ENCODE measurements at places on chromosomes 2 and 18.
A peak's percentile ranks its signal among the peaks of the same experiment; 100 is the strongest.

DNA sequence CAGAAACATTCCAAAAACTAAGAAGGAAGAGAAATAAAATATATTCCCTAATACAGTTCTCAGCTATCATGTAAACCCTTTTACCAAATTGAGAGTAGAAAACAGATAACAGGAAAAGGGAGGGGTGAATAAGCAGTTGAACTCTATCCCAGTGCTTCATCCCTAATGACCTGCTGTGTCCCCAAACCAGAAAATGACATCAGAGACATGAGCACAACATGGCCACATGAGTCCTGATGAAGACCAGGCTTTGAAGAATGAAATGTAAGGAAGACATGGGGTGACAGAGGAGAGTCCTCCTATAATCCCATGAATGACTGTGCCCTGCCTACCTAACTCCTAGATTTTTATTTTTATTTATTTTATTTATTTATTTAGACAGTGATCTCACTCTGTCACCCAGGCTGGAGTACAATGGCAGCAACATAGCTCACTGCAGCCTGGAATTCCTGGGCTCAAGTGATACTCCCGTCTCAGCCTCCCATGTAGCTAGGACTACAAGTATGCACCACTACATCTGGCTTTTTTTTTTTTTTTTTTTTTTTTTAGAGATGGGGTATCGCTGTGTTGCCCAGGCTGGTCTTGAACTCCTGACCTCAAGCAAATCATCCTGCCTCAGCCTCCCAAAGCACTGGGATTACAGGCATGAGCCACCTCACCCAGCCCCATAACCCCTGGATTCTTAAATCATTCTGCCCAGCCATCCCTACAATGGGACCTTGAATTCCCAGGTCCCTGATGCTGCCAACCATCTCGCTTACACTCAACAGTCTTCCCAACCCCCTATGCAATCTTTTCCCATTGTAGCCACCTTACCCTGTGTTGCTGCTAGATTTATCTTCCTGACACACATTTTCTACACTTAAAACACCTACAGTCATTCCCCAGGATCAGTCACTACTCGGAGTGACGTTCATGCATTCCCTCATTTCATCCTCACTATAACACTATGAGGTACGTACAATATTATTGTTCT lies 64.5 kb downstream of the ANKRD44 start:
- DNase-seq: no peak

- no peak for DNase-seq
Measured at GRCh38 chr18:48875942-48876511, 74.7 kb downstream of the SMAD7 start.

DNA sequence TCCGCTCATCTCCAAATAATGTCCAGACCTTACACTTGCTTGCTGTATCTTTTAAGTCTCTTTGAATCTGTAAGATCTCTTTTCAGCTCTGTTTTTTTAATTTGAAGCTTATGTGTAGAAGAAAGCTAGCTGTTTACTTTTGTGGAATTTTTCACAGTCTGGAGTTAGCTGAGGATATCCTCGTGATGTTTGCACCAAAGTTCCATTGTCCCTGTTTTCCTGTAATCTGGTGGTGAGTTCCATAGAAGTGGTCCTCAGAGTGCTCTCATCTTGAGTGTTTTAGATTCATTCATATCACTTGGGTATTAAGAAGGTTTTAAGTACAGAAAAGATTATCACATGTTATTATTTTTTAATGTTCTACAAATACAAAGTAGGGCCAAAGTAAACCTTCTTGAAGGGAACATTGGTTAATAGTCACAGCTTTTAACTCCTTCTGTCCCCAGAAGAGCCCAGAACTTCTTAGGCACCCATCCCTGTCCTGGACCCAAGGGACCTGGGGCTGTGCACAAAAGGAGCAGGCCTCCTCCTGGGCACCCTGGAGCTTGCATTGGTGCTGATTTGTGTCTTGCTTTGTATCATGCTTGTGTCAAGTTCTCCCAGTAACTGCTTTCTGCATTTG lies 15.0 kb downstream of the MLPH start:
- peak; percentile 56 for DNase-seq

- DNase-seq: no peak
Measured at GRCh38 chr2:221437056-221437455, 135.0 kb downstream of the EPHA4 start.

- no peak for DNase-seq
Measured at GRCh38 chr2:241982706-241983570, 113.4 kb downstream of the RTP5 start.

DNA sequence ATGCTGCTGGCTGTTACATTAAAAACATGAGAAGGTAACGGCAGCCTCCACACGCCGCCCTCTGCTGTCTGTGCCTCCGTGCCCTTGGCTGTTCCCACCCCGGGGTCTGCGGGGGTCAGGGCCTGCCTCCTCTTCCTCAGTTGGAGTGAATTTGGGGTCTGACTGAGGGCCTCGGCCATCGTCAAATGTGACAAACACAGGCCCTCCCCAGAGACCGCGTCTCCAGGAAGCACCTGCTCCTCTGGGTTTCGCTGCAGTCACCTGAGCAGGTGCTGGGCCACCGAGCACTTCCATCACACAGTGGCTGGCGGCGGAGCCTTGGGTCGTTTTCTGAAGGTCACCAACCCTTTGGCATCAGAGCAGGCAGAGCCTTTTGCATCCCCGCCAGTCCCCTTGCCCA lies 70.9 kb downstream of the NFATC1 start:
- no peak for DNase-seq
